Activated T-helper 1 cell treated with anti-CD3 and anti-CD28 coated beads, Interleukin-2, amount 50 U/mL, for 16 hours (primary cell): ENCODE measurements at places on chromosomes 6 and 20.

DNA sequence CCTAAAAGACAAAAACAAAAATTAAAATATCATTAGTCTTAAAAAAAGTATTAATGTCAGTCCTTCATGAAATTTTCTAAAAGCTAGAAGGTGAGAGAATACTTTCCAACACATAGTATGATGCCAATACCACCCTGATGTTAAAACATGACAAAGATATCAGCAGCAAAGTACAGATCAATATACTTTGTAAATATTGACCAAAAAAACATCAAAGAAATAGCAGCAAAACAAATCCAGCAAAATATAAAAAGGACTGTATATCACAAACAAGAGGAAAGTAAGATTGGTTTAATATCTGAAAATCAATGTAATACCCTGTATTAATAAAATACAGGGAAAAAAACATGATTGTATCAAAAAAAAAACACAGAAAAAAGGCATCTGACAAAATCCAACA, 51.4 kb downstream of the TASP1 start:
- no peak for DNase-seq

GRCh38 chr6:157631412-157631811, 191.6 kb upstream of the SNX9 start:
- DNase-seq = no peak

DNA sequence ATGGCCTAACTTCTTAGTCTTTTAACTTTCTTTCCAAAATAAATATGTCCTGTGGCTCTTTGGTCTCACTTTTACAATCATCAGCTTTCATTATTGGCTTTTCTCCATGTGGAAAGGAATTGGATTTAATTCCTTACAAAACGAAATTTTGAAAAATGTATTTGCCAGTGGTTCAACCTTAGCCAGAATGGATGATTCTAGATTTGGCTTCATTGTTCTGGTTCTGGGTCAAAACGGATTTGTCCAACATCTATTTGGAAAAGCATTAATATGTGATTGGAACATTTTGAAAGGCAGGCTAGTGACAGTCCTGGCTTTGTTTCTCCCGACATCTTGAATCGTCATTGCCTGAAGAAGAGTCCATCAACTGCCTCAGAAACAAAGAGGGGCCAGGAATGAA, 59.2 kb downstream of the TENT5A start:
- DNase-seq = no peak

DNA sequence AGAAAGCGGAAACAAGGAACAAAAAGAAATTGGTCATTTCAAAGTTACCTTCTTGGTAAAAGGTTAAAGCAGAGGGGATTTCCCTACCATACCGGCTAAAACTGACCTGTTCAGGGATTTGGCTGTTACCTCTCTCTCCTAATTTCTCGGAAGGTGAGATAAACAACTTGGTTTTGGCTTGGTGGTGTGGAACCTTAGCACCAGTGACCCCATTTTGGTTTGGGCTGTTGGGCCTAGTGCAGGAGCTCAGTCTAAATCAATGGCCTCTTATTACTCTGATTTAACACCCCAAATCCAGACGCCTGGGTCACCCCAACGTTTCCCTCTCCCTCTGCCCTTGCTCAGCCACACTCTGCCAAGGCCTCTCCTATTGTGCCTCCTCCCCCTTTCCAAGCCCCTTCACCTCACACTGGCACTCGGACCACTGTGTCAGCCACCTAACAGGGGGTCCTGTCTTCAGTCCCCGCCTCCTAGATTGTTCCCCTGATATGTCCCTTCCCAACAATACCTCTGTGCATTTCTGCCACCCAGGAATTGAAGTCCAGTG, 8.3 kb downstream of the NCR2 start:
- no peak for DNase-seq

GRCh38 chr6:74458536-74458935, 747.3 kb downstream of the COL12A1 start:
- no peak for DNase-seq

GRCh38 chr6:169880516-169880915, 129.1 kb downstream of the ERMARD start:
- no peak for DNase-seq

GRCh38 chr6:5215799-5216198, 45.0 kb downstream of the LYRM4 start:
- no peak for DNase-seq

- no peak for DNase-seq
Measured at GRCh38 chr6:7578931-7579330, 11.1 kb upstream of the SNRNP48 start.

DNA sequence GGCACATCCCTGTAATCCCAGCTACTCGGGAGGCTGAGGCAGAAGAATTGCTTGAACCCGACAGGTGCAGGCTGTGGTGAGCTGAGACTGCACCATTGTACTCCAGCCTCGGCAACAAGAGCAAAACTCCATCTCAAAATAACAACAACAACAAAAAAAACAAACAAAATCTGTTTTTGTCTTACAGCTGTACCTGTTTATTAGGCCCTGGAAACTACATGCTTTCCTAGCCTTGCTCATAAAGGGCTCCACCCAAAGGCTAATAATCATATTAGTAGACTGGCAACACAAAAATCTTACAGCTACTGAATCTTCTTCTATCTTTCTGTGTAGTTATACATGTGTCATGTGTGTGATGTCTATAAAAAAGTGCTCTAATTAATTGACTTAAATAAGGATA, 503.9 kb upstream of the EYS start:
- no peak for DNase-seq

GRCh38 chr6:150846641-150847040, 18.9 kb upstream of the MTHFD1L start:
- no peak for DNase-seq

DNA sequence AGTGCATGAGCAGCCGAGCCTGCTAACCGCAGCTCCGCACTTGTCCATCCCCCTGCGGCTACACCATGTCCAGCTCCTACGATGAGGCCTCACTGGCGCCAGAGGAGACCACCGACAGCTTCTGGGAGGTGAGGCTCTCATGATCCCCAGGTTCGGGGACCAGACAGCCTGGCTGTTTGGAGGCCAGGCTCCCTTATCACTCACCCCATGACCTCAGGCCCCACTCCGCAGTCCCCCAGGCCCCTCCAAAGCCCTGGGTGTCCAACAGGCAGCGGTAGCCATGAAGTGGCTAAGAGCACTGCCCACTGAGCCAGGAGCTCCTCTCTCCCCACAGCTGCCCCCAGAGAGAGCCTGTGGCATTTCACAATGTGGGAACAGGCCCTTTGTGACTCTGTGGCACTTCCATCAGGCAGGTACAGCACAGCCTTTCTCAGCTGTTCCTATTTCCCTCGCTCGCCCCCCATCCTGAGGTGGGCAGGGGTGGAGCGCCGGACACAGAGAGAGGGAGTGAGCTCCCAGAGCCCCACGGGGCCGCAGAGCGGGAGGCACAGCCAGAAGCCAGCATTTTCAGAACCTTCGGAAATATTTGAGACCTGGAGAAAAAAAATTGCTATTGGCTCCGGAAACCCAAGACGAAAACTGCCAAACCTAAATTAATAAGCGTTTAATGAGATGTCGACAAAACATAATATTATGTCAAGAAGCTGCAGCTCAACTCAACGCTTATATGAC, 29.7 kb downstream of the SPDEF start:
- no peak for DNase-seq

DNA sequence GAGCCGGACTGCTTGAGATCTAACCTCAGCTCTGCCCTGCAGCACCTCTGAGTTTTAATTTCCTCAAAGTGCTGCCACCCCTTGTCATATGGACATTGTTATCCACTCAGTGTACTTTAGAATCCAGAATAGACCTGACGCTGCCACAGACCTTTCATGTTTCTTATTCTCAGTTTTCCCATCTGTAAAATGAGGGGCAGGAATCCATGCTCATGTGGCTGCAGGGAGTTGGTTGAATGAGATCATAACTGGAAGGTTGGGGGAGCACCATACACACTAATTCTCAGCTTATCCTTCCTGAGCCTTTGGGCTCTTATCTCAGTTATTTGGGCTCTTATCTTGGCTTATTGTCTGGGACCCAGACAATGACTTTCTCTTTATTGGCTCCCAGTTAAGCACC, 2.3 kb downstream of the PABPC1L start:
- no peak for DNase-seq

DNA sequence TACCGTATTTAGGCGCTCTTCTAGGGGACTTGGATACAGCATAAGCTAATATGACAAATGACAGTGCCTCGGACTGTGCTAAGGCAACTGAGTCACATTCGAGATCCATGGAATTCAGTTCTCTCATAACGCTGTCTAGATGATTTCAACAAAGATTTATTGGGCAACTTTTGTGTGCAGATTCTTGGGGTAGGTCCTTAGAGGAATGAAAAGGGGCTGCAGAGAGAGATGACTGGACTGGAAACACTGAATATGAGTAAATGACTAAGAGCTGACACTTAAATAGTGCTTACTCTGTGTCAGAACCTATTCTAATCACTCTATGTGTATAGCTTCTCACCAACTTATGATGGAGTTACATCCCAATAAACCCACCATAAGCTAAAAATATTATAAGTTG, 36.4 kb upstream of the MARCKS start:
- no peak for DNase-seq

- no peak for DNase-seq
Measured at GRCh38 chr6:135531954-135532490, 34.5 kb upstream of the AHI1 start.

- no peak for DNase-seq
Measured at GRCh38 chr20:4007383-4008025, 7.9 kb downstream of the RNF24 start.

DNA sequence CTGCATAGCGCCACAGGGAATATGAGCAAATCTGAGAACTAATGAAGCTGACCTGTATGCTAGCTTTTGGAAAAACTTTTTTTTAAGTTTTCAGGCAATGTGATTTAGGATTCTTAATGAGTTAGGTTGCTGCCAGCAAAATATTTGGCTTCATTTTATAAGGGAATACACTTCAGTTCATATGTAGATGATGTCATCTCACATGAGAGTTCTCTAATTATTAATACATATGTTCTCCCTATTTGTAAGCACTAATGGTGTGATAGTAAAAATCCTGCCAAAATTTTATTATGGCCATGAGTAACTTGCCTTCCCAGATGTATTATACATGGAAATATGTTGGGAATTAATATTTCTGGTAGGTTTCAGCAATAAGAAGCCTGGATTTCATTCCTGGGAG, 573.8 kb downstream of the EPM2A start:
- DNase-seq = no peak

DNA sequence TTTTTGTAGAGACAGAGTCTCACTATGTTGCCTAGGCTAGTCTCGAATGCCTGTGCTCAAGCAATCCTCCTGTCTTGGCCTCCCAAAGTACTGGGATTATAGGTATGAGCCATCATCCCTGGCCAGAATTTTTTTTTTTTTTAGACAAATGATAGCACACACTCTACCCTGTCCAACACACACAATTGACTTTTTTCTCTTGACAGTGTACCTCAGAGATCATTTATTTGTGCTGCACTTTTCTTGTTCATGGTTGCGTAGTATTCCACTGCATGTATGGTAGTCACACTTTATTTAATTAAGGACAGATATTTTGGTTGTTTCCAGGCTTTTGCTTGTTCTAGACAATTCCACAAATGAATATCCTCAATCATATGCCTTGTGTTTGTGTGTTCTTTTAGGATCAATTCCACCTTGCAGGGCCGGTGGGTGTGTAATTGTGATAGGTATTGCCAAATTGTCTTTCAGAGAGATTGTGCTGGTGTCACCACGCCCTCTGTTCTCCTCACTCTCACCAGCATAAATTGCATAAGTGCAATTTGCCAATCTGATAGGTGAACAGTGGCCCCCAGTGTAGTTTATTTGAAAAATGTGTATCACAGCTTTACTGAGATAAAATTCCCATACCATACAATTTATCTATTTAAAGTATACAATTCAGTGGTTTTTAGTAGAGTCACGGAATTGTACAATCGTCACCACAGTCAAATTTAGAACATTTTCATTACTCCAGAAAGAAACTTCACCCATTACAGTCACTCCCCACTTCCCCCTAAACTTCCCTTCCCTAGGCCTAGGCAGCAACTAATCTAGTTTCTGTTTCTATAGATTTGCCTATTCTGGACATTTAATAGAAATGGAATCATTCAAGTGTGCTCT, 20.1 kb downstream of the SRC start:
- no peak for DNase-seq

DNA sequence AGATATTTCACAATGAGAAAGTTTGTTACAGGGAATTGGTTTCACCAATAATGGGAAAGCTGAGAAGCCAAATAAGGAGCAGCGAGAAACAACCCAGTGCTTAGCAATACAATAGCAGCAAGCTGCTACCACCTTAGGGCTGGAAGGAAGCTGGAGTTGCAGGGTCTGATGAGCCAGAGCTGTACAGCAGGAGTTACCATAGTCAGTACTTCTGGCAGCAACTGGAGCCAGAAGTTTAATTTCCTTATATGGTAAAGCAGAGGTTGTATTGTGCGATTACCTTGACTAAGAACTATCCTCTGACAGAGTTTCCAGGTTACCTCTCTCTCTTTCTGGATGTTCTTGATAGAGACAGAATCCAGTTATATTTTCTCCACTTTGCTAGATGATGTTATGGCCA, 137.1 kb upstream of the OLIG3 start:
- no peak for DNase-seq

DNA sequence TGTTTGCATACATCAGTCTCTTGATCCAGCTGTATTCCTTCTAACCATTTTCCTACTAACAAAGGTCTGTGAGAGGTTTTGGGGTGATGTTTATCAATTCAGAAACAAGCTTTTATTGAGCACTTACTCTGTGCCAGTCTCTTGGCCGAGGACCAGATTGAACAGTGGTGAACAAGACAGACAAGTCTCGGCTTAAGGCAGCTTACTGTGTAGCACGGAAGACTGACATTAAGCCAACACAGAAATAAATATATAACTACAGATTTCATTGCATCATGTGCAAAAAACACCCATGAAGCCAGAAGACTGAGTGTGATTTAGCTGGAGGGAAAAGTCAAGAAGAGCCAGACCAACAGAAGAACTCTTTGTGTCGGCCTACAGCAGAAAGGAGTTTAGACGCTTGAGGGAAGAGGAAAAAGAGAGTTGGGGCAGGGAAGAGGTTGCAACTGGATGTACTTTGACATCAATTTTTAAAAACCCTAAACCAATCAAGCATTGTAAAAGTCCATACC, 549.6 kb upstream of the CITED2 start:
- DNase-seq = no peak

DNA sequence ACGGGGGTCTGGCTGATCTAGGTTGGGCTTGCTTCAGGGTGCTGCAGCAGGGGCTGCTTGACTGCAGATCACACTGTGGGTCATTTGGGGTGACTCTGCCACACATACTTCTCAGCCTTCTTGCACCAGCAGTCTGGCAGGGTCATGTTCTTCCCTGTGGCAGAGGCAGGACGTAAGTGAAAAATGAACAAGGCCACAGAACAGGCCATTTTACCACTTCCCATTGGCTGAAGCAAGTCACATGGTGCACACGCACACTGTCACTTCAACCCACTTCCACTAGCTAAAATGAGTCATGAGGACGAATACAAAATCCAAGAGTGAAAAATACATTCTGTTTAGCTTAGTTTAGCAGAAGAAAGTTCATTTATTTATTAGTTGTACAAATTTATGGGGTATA, 168.6 kb upstream of the GGTLC1 start:
- DNase-seq = no peak
